Endothelial cell (in vitro differentiated cells): ENCODE measurements at places on chromosomes 4 and X. TPM values are rescaled to one million over a fixed set of nuclear protein-coding genes. Genes with fewer than 3 reads are reported as not detected.

Gene NR0B1
- total RNA-seq: not detected

GRCh38 chr4:128285085-128285997, 2.3 kb downstream of the PGRMC2 start:
- peaks cover 6% of the 10 kb centered on the region for H3K36me3 ChIP-seq
- H3K27ac ChIP-seq: no peak overlapping the region
- H3K4me3 ChIP-seq: peak overlapping the region; percentile 94

GRCh38 chrX:15674841-15675489, 10.4 kb upstream of the CLTRN start:
- H3K27me3 ChIP-seq: peaks cover 5% of the 10 kb centered on the region
- DNase-seq: peak; percentile 68
- peaks cover 17% of the 10 kb centered on the region for H3K4me1 ChIP-seq
- H3K27ac ChIP-seq: no peak overlapping the region

DNA sequence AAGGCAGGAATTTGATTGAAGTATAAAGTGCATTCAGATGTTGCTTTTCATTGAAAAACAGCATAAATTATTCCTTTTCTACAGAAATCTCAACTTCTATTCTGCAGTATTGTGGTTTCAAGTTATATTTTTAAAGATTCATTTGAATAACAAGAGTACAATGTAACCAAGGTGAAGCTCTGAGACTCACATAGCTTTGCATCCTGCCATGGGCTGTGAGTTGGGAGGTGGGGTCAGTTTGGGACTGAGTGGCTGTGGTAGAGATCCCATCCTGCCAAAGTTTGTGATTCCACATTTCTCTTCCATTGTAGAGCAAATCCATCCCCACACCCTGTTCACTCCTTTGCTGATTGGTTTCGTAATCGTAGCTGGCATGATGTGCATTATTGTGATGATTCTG, 69.2 kb downstream of the KIT start:
- H3K27ac ChIP-seq: no peak overlapping the region
- no peaks in the 10 kb centered on the region for H3K27me3 ChIP-seq
- no peak overlapping the region for H3K4me3 ChIP-seq
- H3K4me1 ChIP-seq: peaks cover 6% of the 10 kb centered on the region

- no peak overlapping the region for H3K4me3 ChIP-seq
- H3K4me1 ChIP-seq: no peaks in the 10 kb centered on the region
- H3K36me3 ChIP-seq: no peaks in the 10 kb centered on the region
- H3K27ac ChIP-seq: no peak overlapping the region
- no peak for DNase-seq
Measured at GRCh38 chrX:44506678-44507077, 36.0 kb downstream of the FUNDC1 start.

DNA sequence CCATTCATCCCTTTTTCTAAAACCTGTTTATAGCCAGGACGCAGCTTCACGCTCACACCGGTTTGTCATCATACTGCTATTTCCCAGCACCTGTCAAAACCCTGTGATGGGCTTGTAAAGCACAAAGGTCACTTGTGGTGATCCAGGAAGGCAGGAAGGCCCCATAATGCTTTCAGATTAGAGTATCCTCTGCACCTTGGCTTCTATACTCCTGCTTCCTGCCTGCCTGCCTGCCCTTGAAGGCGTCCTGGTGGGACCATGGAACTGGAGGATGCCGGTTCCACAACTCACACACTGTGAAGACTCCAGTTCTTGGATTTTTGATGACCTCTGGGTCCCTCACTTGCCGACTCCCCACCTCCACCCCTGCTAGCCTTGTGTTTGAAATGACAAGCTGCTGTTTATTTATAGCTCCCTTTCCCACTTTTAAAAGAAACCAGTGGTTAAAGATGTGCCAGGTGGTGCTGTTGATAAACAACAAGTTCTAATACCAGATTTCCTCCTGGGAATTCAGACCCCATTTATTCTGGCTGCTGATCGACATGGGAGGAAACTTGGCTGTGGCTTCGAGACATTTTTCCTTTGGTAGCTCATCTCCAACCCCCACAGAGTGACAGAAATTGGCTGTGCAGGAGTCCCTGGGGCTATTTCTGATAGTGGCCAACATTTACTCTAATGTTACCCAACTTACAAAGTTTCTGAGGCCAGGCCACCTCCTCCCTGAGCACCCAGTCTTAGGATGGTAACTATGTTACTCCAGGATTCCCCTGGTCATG, 211.5 kb downstream of the KDR start:
- H3K27me3 ChIP-seq: peaks cover 2% of the 10 kb centered on the region
- H3K4me3 ChIP-seq: no peak overlapping the region
- DNase-seq: peak; percentile 44
- H3K27ac ChIP-seq: no peak overlapping the region
